H9 (cell line): ENCODE measurements at places on chromosomes 5 and 9.

GRCh38 chr5:144125163-144125726, 45.2 kb downstream of the YIPF5 start:
- DNase-seq: no peak

GRCh38 chr5:132267931-132268768, 10.7 kb downstream of the PDLIM4 start:
- peak; percentile 14 for DNase-seq

DNA sequence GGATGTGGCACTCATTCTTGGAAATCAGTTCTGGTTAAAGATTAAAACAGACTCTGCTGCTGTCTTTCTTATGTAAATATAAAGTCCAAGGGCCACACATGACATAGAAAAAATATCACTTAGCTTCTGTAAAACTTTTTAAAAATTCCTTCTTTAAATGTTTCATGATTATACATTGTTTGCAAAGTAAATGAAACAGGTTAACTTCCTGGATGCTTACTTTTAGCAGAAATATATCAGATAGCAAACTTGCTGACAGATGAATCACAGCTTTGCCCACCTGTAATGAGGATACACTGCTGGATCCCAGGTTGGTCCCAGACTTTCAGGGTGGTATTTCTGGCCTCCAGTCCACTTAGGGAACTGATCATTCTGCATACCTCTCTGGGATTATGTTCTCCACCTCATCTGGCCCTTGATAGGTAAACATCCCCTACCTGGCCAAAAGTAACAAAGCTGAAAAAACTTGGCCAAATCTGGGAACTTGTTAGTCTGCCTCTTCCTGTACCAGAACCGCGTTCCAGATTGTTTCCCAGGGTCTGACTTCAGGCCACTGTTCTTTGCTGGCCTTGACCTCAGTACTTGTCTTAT, 340.5 kb downstream of the ADGRV1 start:
- DNase-seq: no peak

DNA sequence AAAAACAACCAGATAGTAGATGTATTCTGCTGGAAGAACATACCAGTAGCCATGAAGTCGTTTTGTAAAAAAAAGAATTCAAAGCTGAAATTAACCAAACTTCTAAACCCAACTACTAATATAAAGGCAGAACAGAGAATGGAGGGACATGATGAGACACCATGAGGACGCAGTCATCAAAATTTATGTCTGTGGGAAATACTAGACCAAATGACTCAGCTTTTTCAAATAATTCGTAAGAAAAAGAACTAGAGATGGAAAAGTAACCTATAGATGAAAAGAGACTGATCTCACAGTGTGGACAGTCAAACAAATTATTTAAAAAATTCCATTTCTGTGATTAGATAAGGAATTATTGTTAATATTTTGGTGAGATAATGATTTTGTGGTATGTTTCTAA, 10.3 kb downstream of the TTC23L start:
- no peak for DNase-seq

- no peak for DNase-seq
Measured at GRCh38 chr5:10364186-10364689, 10.7 kb downstream of the MARCHF6 start.

DNA sequence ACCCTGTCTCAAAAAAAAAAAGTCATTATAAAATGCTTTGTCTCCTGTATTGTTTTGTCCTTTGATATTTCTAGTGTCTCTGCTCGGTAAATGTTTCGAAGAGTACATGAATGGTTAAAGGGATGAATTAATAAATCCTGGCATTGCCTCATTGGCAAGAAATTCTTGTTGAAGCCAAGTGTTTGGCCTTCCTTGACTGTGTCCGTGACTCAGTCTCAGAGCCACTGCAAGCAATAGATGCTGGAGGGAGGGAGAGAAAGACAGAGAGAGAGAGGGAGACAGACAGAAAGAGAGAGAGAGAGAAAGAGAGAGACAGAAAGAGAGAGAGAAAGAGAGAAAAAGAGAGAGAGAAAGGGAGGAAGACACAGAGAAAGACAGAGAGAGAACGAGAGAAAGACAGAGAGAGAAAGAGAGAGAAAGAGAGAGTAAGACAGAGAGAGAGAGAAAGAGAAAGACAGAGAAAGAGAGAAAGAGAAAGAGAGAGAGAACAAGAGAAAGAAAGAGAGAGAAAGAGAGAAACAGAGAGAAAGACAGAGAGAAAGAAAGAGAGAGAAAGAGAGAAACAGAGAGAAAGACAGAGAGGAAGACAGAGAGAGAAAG, 72.5 kb upstream of the RXRA start:
- no peak for DNase-seq

- DNase-seq: no peak
Measured at GRCh38 chr5:110477911-110478310, 248.6 kb downstream of the TMEM232 start.

- DNase-seq: no peak
Measured at GRCh38 chr9:9893837-9894236, 719.0 kb downstream of the PTPRD start.

DNA sequence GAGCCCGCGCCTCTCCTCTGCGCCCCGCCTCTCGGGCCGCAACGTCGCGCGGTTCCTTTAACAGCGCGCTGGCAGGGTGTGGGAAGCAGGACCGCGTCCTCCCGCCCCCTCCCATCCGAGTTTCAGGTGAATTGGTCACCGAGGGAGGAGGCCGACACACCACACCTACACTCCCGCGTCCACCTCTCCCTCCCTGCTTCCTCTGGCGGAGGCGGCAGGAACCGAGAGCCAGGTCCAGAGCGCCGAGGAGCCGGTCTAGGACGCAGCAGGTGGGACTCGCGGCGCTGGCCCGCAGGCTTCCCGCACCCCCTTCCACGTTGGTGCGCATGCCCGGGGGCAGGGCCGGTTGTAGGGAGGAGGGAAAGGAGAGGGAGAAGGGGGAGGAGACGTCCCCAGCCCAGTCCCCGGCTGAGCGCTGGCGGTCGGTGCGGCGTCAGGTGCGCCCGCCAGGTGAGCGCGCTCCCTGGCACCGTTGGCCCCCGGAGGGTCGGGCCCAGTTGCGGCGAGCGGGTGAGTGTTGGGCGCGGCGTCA, at the start of gene OCLN:
Gene OCLN, plus strand, starts transcription at position 400 of the 532 bp plus-strand sequence. CDS start 11,455 bp downstream, outside the sequence.
- peak; percentile 94 for DNase-seq

DNA sequence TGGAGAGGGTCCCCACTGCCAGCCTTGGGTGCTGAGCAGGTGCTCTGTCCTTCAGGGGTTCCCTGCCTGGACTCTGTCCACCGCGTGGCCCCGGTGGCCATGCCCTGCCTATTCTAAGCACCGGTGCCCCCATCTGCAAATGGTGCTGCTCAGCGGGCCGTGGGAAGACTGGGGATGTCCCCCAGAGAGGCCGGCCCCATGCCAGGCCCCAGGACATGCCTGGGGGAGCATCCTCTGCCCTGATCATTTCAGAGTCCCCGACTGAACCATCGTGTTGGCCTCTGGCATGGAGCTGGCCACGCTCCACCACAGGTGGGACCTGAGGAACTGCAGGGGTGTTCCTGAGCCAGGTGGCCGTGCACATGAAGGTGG, 64.7 kb downstream of the RXRA start:
- DNase-seq: no peak

DNA sequence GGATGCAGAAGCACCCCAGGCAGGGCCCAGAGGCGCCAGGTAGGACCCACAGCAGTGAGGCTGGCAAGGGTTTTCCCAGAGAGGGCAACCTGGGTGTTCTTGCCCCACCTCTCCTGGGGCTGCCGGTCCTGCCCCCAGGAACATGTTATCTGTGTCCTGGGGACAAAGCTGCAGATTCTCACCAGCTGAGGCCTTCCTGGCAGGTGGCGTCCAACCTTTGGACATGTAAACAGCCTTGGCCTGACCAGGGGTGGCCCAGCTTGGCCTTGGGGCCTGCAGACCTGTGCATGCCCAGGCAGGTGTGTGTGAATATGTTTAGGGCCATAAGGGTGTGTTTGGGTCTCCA, 101.8 kb upstream of the LARP1 start:
- no peak for DNase-seq

GRCh38 chr5:14665101-14665822, 744 bp downstream of the OTULIN start:
- peak; percentile 48 for DNase-seq

- no peak for DNase-seq
Measured at GRCh38 chr9:133805876-133806622, 67.9 kb upstream of the SARDH start.

GRCh38 chr9:120736881-120737280, 22.6 kb upstream of the MEGF9 start:
- DNase-seq: no peak

DNA sequence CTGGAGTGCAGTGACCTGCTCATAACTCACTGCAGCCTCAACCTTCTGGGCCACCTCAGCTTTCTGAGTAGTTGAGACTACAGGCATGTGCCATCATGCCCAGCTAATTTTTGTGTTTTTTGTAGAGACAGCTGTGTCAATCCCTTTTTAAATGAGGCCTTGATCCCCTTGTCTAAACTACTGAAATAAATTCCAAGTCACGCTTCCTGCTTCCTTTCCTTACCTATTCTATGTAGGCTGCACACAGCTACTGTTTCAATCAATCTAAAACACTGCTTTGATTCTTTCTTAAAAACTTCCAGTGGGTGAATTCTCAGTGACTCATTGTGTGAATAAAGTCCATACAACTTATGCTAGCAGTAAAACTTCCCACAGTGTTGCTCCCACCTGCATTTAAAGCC, 2.9 kb upstream of the C7 start:
- no peak for DNase-seq

- DNase-seq: no peak
Measured at GRCh38 chr5:134148316-134148715, 28.4 kb downstream of the SKP1 start.

- no peak for DNase-seq
Measured at GRCh38 chr5:59483971-59484472, 409.5 kb downstream of the PDE4D start.

DNA sequence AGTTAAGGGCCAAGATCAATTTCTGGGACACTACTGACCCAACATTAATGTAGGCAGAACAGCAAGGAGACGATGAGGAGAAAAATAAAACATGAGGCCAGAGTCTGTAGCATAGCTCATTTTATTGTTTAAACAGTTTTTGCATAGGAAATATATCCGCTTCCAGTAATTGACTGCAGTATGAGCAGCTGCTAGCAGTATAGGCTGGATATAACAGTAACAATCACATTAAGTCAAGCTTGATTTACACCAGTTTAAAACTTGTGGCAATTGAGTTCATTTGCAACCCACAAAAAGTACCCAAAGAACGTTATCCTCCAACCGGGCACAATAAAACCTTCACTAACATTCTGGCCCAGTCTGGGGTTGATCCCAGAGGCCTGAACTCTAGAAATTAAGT, 232.2 kb downstream of the NFIB start:
- DNase-seq: no peak

GRCh38 chr5:174972291-174972690, 247.9 kb downstream of the MSX2 start:
- DNase-seq: no peak

DNA sequence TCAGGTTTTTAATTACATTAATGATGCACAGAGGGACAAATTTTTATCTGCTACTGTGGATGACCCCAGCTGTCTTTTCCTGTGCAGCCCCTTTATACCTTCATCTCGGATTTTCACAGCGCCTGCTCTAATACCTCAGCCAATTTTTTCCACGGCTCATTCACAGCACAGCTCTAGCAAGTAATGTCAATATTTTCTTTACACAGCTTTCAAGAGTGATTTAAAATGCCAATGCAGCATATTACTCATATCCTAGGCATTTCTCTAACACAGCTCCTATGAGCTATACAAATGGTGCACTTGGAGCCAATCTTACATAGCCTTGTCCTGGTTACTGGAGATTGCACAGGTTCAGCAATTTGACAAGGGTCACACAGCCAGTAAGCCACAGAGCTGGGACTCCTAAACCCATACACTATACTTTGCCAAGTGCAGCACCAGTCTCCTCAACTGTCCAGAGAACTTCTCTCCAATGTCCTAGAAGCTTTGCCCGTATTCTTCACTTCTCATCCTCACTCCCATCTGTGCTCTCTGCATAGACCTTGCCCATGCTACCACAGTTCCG, 661.8 kb downstream of the DTWD2 start:
- DNase-seq: no peak

- DNase-seq: peak; percentile 77
Measured at GRCh38 chr5:148374690-148375360, 8.9 kb upstream of the FBXO38 start.

DNA sequence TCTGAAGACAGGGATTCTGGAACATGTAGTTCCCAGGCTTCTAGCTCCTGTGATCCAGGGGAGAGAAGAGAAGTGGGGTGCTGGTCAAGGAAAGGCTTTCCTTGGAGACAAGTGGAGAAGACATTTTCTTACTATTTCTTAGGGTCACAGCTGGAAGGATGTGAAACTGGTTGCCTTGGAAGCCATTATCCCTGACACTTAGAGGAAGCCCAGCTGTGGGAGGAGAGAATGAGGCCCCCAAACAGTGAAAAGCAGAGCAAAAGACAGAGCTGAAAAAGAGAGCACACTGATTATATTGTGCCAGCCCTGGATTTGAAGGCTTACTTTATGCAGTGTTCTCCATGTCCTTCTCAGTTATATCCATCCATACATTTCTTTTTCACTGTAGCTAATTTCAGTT, 17.5 kb upstream of the SHB start:
- no peak for DNase-seq

DNA sequence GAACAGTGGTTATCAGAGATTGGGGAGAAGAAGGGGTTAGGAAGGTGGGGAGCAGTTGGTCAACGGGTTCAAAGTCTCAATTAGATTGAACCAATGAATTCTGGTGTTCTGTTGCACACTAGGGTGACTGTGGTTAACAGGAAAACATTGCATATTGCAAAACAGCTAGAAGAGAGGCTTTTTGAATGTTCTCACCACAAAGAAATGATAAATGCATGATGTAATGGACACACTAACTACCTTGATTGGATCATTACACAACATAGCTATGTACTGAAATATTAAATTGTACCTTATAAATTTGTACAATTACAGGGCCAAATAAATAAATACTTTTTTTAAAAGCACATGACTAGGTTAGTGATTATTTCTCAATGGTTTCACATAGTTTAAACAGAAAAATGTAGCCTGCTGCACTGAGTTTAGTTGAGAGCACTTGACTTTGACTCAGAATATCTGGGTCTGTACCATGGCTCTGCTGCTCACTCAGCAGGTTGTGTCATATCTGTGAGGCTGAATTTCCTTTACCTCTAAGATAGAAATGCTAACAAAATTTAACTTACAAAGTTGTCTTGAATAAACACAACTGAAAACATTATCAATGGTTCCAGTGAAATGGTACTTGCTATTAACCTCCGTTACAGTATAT, 30.4 kb downstream of the NUDT12 start:
- DNase-seq: no peak

GRCh38 chr5:14676320-14676719, 11.8 kb downstream of the OTULIN start:
- no peak for DNase-seq

- no peak for DNase-seq
Measured at GRCh38 chr9:124349675-124350493, 65.4 kb downstream of the PSMB7 start.
